GM23248 (cell line): ENCODE measurements at places on chromosomes 7 and 10. TPM values are rescaled to one million over a fixed set of nuclear protein-coding genes. Genes with fewer than 3 reads are reported as not detected.

The VIPR2 gene
- total RNA-seq, result not detected in 2 replicates

The TLX1 gene
- not detected in 2 replicates for total RNA-seq

- peak; percentile 53 for DNase-seq
Measured at GRCh38 chr10:4252701-4253100, 467.7 kb upstream of the KLF6 start.

DNA sequence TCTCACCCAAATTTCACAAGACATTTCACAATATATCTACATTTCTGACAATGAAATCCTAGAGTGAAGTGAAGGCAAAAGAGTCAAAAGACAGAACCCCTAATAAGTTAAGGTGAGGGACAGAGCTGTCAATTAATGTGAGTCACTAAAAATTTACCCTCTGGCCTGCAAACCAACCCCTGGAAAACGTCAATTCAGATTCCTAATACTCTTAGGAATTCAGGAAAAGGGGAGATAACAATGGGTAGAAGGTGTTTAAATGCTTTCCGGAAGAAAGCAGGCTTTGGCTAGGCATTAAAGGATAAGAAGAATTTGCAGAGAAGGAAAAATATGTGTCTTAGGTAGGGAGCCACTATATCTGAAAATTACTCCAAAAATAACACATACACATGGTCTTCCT lies 299.6 kb downstream of the INHBA start:
- DNase-seq, result no peak
